ENCODE measurements at places on chromosomes 2 and 18.

DNA sequence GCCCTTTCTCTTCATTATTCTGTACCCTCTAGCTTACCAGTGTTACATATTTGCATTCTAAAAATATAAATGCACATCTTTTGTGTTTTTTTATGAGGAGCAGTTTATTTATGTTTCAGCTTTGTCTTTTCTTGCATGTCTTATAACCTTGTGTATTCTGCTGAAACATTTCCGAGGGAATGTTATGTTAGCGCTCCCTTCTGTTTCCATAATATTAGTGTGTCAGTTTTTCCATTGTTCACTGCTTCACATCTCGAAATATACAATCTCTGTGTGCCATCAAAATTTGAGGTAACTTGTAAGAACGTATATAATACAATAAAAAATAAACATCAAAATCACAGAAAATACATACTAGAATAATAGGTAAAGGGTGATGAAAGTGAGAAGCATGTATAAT lies 153.3 kb downstream of the PKP4 start:
- no peak for DNase-seq

DNA sequence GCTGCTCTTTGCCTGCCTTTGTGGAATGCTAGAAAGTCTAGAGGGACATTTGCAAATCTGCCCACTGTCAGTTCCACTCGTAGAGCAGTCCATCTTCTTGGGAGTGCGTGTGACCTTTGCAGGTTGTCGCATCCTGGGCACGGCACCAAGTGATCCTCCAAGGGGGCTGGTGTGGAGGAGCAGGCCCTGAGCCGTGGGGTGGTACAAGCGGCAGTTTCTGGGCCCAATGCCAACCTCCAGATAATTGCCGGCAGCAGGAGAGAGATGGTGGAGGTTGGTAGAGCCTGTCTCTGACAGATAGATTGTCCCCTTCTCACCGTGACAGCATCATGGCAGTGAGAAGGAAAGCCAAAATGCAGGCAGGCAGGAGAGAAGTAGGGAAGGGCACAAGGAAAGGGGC lies 150.7 kb upstream of the SLC14A2 start:
- DNase-seq, result no peak

GRCh38 chr2:144211826-144212225 lies 308.1 kb downstream of the ZEB2 start:
- no peak for DNase-seq

- DNase-seq, result no peak
Measured at GRCh38 chr2:9380702-9381628, 42.4 kb downstream of the ITGB1BP1 start.

DNA sequence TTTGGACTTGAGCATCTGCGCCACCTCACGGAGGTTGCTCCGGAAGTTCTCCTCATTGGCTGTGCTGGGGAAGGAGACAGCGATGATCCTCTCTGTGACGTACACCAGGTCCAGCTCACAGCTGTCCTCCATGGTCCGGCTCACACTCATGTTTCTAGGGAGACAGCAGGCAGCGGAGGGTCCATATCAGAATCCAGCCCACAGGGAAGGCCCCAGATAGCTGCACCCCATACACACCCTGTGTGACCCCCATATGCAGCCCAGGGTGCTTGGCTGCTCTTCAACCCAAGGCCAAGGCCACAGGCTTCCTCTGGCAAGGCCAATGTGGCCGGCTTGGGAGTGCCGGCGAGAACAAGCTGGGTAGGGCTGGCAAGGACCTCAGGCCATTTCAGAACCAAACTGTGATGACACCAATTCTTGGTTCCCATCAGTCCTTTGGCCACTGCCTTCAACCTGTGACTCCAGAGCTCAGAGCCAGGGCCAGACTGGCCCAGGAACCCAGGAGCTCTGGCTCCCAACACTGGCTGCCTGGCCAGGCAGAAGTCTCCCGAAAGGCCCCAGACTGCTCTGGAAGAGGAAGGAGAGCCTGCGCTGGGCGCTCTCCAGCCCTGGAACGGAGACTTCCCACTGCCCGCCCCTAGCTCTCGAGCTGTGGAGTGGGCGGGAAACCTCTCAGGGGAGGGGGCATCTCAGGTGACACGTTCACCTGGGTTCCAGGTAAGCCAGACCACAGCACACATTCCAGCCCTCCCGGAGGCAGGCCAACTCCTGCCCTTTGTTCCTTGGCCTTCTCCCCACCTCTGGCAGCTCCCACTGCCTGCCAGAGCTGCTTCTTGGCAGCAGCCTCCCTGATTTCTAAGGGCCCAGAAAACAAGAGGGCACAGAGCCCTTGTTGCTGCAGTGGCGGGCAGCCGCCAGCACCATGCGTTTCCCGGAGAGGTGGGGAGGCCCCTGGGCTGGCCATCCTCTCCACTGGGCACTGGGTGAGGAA lies 104.7 kb downstream of the TNS1 start:
- no peak for DNase-seq

DNA sequence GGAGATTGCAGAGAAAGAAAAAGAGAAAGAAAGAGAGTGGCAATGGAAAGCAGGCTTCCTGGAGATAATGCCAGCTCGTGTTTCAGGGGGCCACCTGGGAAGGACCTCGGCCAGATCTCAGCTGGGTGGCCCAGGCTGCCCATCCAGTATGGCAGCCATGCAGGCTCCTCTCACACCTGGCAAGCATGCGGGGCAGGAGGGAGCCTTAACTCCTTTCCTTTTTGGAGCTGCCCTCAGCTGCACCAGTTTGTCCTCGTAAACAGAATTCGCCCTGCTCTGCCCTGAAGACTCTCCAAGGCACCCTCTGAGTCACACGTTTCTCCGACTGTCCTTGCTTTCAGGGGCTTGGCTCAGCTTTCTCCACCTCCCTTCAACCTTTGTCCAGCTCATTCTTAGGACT lies 59.5 kb upstream of the IGFBP5 start:
- DNase-seq, result no peak

- DNase-seq, result no peak
Measured at GRCh38 chr2:48906633-48907032, 151.1 kb upstream of the LHCGR start.

- DNase-seq, result no peak
Measured at GRCh38 chr2:237529452-237530402, 36.6 kb upstream of the PRLH start.

DNA sequence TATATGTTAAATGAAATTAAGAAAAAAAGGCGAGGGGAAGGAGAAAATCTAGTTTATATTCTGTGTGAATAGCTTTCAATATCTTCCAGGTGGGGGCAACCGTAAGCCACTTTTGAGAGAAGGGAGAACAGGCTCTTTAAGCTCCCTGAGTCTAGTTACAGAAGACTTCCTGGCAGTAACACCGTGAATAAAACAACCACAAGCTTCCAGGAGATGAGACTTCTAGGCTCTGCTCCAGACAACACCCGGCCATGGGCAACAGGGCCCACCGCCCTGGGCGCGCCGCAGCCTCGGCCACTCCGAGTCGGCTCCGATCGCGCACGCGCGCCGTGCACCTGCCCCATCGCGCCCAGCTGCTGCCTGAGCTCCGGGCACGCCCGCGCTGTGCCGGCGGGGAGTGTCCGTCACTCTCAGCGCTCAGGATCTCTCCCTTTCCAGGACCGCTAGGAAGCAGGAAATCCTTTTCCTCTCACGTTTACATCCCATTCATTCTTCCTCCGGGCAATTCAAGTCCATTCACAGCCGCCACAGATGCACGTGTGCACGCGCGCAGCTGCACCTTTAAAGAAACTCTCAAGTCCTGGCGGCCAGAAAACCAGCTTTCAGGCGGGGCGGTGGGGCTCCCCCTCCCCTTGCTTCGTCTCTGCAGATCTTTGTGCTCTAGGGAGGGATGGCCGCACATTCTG lies 19.4 kb upstream of the PAX3 start:
- peak; percentile 73 for DNase-seq

DNA sequence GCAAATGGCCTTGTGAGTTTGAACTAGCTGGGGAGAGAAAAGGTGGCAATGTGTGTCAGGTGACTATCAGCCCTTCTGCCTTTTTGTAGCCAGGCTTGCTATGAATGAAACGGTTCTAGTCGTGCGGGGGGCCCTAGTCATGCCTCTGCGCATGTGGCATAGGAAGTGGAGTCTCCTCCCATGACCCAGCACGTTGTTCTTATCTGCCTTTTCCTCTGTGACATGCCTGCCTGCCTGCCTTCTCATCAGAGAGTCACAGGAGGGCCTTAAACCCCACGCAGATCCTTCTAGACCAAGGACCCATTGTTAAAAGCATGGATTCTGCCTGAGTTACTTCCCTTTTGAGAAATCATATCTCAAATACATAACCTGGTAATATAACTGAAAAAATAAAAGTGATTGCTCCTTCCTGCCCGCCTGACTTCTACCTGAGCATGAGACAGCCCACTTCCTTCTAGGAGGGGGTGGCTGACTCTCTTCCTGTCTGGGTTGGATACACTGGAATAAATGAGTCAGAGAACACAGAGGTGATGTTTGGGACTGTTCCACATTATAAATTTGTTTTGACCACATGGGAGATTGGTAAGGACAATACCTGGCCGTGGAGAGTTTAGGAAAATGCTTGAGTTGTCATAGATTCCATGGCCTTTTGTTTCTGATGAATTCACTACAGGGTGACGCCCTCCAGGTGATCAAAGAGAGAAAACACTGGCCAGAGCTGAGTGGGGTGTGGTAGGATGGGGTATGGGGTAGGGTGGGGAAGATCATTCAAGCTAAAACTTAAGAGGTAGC lies 49.8 kb downstream of the FBLN7 start:
- no peak for DNase-seq

DNA sequence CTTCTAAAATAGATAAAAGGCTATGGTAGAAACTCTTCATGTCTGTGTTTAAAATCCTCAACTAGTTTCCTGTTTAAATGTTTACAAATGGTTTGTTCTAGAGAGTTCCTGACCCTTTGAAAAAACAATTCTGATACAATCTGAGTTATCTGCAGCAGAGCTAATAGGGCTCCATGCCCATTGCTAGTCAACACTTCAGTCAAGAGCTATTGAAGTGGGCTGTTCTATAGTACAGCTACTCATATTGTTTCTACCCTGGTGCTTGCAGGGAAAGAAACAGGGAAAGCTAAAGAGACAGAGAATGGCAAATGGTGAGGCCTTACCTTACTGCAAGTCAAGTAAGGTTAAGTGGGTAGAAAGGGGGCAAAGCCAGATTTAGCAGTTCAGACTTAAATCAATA lies 112.3 kb upstream of the CAVIN2 start:
- DNase-seq, result no peak

- DNase-seq, result no peak
Measured at GRCh38 chr18:11387880-11388279, 221.5 kb upstream of the SLC35G4 start.

DNA sequence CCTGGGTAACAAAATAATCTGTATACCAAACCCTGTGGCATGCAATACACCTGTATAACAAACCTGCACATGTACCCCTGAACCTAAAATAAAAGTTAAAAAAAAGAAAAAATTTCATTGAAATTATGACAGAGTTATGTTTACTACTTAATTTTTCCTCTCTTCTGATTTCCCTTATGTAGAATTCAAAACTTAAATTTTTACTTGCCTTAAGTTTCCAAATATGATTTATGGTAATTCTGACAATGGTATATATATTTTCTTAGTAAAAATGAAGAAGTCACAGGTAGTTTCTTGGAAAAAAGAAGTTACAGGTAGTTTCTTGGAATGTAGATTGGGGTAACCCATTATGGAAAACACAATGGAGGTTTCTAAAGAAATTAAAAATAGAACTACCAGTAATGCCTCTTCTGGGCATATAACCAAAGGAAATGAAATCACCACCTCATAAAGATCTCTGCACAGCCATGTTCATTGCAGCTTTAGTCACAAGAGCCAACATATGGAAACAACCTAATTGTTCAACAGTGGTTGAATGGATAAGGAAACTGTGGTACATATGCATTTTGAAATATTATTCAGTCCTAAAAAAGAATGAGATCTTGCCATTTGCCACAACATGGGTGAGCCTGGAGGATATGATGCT lies 164.9 kb downstream of the BABAM2 start:
- DNase-seq, result no peak

DNA sequence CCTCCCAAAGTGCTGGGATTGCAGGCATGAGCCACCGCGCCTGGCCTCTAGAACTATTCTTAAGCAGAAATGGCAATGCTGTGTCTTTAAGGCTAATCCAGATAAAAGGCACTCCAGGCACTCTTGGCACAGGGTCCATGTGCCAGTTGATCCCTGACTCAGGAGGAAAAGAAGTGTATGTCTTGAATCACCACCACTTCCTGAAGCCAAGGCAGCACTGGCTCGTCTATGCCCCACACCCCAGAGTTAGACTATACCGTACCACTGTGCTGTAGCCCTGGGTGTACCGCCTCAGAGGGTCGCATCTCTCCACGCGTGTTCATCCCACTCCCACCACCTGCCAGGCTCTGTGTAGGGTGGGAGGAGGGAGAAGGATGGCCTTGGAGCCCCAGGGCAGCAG lies 9.0 kb downstream of the TNFRSF11A start:
- DNase-seq, result no peak

- DNase-seq, result no peak
Measured at GRCh38 chr2:234305846-234306245, 191.0 kb downstream of the ARL4C start.

- DNase-seq, result no peak
Measured at GRCh38 chr2:125591954-125592353, 1064.0 kb upstream of the GYPC start.

GRCh38 chr2:12504443-12504842 lies 212.3 kb upstream of the TRIB2 start:
- no peak for DNase-seq

DNA sequence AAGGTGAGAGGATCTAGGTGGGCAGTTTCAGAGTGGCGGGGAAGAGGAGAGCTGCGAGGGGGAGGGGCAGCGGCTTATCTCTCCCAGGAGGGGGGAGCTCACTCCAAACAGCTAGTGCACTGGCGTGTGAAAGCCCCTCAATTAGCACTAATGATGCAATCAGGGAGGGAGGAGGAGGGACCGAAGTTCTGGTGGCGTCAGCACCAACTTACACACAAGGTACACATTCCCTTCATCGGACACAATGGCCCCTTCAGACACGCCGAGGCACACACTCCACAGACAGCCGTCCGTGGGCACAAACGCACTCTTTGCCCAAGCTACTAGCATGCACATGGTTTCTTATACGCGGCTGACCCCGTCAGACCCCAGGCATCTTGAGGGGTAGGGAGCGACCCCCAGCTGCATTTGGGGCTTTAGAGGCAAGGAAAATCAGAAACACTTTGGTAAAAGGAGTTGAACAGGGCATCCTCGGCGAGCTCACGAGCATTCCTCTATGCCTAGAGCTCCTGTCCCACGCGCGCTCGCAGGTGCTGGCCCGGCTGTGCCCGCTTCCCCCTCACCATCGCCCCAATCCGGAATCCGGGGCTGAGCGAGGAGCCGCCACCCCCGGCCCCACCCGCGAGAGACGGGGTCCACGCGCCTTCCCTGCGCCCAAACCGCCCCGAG lies 868 bp upstream of the PKDCC start:
- no peak for DNase-seq

DNA sequence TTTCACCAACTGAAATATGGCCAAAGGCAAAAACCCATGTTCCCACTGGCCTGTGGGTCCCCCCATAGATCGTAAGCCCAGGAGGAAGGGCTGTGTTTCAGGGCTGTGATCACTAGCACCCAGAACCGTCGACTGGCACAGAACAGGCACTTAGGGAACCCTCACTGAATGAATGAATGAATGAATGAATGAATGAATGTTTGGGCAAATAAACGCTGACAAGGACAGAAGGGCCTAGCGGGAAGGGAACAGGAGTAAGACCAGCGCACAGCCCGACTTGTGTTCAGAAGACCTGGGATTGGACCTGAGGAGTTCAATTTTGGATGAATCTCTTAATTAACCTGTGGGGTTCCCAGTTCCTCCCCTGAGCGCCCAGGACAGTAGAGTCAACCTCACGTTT lies 76.2 kb downstream of the TPO start:
- DNase-seq, result no peak
